Brain (organoid and tissue), 16 donors: ENCODE measurements at places on chromosomes 16 and 17.
A peak's percentile ranks its signal among the peaks of the same experiment; 100 is the strongest.

GRCh38 chr16:59385491-59385890, 651.4 kb upstream of the GOT2 start:
- DNase-seq = no peak

DNA sequence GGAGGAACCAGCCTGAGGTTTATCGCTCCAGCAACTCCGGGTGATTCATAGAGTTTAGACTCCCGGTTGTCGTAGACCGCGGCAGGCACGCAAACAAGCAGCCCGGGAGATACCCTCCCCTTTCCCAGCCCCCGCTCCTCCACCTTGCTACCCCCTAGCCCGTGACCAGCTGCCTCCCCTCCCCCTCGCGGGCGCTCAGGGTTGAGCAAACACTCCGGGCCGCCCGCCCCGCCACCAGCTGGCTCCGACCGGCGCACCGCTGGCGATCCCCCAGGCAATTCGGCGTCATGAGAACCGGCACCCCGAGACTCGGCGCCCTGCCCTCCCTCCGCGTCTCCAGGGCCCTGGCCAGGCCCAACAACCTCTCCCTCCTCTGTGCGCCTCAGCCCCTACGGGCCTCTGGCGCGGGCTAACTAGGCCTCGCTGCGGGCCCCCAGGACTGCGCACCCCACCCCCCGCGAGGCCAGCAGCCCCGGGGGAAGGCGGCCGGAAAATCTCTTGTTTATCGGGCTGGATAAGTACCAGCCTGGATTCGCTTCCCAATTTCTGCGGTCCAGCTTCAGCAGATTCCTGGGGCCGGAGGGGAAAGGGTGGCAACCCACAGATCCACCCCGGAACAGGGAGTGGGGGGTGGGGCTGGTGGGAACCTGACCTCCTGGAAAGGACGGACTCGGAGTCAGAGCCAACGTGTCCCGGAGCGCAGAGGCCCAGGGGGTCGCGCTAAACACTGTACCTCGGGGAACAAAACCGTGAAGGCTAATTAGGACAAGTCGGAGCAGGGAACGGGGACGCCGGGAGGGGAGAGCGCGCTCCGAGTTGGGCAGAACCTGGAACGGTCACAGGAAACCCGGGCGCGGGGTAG, 951 bp upstream of the GPRC5C start:
- DNase-seq = no peak

- peak; percentile 25 for DNase-seq
Observed at GRCh38 chr16:49462362-49462988, 88.9 kb downstream of the C16orf78 start.

GRCh38 chr16:35746281-35746962, 2287.0 kb downstream of the TP53TG3F start:
- DNase-seq = no peak

DNA sequence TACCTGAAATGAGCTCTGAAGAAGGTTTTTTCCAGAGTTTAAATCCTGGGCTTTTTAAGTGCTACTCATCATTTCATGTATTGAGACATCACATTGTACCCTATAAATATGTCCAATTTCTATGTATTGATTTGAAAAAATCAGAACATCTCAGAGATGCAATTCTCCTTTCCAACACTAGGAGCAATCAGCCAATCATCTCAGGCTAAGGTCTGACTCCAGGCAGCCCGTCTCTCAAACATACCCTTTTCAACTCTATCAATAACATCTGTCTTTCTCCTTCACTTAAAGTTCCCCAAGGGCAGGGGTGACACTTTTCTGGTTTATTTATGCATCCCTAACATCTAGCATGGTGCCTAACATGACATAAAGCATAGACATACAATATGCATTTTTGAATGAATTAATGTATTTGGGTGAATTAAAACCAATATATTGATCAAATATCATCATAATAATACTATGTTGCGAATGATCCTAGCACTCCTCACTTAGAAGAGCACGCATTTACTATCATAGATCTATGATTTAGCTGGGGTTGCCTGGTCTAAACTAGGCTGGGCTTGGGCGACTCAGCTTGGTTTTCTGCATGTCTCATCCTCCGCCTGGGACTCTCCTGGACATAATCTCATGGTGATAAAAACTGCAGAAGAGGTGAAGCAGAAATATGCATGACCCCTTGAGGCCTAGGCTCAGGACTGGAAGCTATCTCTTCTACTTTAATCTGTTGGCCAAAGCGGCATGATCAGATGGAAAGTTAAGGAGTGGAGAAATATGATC, 5.2 kb upstream of the CDH11 start:
- no peak for DNase-seq

DNA sequence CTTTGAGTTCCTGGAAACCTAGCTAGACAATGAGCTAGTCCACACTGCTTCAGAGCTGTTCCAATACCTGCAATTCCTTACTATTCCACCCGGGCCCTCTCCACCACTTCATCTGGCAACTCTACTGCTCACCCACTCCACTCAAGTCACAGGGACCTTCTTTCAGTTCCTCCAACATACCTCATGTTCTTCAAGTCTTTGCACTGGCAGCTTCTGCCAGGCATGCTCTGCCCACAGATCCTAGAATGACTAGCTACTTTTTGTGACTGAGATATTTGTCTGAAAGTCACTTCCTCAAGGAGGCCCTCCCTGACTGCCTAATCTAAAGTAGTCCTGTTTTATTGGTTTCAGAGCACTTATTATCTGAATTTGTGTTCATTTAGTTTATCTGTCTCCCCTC, 86.4 kb downstream of the TEX14 start:
- no peak for DNase-seq

- DNase-seq = peak; percentile 20
Observed at GRCh38 chr16:64159976-64160375, 961.9 kb downstream of the CDH11 start.

DNA sequence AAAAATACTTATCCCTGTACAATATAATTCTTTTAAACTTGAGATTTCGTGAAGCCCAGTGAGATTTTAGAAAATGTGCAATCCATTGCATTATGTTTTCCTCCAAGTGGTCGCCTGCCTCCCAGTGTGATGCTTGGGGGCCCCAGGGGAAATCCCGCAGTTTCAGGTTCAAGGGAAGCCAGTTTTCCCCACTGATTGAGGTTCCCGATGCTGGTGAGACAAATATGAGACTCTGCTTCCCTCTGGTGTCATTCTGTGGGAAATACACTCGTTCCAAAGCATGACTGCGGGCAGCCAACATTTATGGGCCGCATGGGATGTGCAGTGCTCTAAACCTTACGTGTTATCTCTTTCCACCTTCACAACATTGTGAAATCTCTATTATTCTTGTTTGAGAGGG, 200.8 kb downstream of the PRKCB start:
- peak; percentile 86 for DNase-seq

- no peak for DNase-seq
Observed at GRCh38 chr16:57305159-57305811, 20.8 kb upstream of the PLLP start.
